Head of caudate nucleus (tissue), 42 donors: ENCODE measurements at places on chromosomes 3 and 15.

DNA sequence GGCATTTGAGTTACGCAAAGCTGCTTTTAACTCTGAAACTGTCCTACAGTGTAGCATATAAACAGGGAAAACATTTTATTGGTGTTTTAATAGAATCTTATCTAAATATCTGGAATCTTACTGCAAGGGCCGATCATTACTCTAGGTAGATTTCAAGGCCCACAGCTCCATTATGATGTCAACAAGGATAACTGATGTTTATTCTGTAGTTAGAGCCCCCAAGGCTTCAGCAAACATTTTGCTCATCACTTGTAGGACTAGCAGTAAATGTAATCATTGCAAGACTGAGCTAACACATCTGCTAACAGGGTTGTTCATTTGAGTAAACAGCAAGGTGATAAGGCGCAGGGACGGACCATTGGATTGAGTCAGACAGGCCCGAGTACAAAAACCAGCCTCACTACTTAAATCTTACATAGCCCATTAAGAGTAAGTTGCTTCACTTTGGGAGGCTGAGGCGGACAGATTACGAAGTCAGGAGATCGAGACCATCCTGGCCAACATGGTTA lies 332.5 kb upstream of the TPRG1 start:
- no peak for DNase-seq

DNA sequence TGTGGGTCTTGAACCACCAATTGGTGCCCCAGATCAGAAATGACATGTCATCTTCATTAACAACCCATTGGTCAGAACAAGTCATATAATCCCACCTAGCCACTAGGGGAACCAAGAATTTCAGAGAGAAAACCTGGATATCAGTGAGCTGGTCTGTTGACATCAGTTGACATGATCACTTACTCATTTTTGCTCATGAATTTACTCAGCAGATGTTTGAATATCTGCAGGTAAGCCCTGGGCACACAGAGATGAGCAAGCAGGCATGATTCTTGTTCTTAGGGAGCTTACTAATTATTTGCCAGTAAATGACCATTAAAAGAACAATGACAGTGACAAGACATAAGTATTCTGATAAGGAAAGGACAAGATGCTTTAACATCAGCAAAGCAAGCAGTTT lies 64.3 kb upstream of the PLCL2 start:
- DNase-seq: no peak

GRCh38 chr15:91368611-91369010 lies 268.6 kb downstream of the SV2B start:
- no peak for DNase-seq

GRCh38 chr3:127753898-127754410 lies 68.4 kb downstream of the MGLL start:
- no peak for DNase-seq

DNA sequence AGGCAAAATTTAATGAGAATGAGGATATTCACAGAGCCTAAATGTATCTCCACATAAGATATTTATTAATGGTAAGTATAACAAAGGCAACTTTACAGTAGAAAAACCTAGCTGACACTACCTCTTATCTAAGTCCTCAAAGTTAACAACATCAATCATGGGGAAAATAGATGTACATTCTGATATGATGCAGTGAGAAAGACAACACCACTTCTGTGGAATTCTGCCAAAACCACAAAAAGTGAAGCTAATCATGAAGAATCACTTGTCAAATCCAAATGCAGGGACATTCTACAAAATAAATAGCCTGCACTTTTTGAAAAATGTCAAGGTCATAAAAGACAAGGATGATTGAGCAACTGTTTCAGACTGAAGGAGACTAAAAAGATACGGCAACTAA lies 27.5 kb upstream of the EOMES start:
- no peak for DNase-seq

- DNase-seq: no peak
These were observed 31.9 kb downstream of the CMTM7 start for GRCh38 chr3:32423534-32423933.

- DNase-seq: no peak
These were observed 90.2 kb downstream of the NTRK3 start for GRCh38 chr15:88166082-88166993.

DNA sequence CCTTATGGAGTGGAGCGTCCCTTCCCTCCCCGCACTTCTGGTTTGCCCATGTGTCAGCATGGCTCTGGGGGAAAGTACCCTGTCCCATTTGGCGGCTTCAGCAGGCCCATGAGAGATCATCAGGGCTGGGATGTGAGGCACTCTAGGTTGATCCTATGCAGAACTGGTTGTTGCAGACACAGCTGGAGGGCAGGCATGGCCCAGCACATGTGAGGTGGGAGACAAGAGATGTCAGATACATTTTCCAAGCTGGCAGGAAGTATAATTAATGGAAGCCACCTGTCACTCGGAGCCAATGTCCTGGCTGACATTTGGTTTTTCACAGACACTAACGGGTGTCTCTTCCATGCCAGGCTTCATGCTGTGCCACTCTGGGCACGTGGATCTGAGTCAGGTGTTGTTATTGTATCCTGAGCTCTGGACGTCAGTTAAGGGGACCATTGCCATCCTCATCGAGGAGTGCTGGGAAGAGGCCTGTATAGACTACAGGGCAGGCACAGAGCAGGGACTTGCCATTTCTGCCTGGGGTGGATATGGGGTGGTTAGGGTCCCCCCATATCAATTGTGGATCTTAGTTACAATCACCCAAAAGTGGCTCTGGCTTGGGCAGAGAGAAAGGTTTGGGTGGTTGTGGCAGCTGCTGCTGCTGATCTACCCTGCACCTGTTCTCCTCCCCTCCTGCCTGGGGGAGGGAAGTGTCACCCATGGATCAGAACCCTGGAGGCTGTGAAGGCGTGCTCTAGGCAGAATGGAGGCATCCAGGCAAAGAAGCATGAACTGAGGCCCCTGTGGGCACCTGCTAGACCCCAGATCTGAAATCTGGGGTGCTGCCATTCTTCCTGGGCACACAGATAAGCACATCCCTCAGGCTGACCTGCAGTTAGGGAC lies 140.7 kb downstream of the FBLN2 start:
- no peak for DNase-seq

- no peak for DNase-seq
These were observed 32.9 kb downstream of the MEGF11 start for GRCh38 chr15:66220601-66221000.

DNA sequence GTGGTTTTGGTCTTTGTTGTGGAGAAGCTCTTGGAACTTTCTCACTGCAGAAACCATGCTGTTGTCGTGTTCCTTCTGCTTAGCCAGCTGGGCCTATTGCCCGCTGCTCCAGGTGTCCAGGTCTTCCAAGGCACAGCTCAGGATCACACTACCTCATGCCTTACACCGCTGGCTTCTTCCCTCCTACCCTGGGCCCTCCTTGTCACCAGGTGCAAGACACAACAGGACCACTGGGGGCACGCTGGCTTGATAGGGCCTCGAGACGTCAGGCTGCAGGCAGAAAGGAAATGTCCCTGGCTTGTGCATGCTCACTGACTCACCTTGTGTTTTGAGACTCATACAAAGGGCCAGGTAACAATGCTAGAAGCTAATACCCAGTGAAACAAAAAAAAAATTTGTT lies 32.3 kb downstream of the PAQR9 start:
- no peak for DNase-seq

DNA sequence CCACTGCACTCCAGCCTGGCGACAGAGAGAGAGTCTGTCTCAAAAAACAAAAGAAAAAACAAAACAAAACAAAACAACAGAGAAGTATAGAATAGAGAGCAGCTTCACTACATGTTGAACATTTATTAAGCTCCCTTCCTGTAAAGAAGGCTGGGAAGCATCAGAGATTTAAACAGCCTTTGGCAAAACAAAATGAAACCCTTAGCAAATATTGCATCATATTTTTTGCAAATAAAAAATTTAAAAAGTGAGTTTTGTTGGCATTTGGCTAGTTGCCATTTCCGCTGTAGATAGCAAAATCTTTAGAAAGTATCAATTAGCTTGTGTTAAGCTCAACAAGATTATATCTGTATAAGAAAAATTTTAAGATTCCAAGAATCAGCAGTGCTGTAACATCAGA lies 151.2 kb downstream of the SERPINI1 start:
- DNase-seq: no peak

GRCh38 chr15:31389576-31389975 lies 62.9 kb downstream of the KLF13 start:
- no peak for DNase-seq

DNA sequence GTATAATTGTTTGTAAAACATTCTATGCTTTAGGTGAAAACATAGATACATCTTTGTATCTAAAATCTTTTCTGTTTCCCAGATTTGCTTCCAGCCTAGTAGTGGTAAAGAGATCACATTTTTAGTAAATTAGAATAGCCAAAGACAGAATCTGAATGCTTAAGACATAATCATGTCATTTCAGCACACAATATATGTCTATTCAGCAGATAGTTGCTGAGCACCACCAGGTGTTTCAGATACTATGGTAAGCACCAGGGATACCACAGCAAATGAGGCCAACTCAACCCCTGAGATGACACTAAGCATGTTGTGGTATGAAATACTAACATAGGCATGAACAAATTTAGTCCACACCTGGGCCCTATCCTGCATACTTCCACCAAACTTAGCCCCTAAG lies 195.2 kb upstream of the SOX14 start:
- DNase-seq: no peak

GRCh38 chr15:36814105-36814504 lies 234.7 kb downstream of the CDIN1 start:
- DNase-seq: no peak

GRCh38 chr3:85584779-85585356 lies 626.1 kb downstream of the CADM2 start:
- no peak for DNase-seq

GRCh38 chr3:11720917-11721411 lies 77.2 kb upstream of the VGLL4 start:
- DNase-seq: no peak

DNA sequence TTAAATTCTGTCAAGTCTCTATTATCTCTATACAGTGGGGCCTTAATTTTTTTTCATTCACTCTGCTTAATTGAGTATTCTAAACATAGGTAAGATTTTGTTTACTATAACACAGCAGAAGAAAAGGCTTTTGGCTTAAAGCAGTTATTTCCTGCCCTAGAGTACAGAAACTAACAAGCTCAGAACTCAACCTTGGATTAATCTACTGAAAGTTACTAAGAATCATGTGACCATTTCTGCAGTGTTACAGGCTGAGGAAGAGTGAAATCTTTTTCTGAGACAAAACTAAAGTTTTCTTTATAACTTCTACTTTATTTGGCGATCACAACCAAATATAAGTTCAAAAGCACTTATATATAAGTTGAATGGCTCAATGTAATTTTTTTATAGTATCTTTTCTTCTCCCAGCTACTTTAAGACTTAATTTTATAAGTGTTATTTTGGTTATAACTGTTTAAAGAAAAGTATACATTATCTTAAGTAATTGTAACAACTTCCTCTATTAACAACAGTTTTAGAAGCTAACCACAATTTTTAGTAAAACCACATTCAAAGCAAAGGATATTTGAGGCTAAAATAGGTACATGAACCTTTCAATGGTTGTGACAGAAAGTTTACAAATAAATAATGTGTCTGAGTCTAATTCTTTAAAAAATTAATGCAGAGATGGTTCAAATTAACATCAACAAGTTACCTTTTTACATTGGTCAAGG lies 240.6 kb upstream of the NAALADL2 start:
- no peak for DNase-seq

DNA sequence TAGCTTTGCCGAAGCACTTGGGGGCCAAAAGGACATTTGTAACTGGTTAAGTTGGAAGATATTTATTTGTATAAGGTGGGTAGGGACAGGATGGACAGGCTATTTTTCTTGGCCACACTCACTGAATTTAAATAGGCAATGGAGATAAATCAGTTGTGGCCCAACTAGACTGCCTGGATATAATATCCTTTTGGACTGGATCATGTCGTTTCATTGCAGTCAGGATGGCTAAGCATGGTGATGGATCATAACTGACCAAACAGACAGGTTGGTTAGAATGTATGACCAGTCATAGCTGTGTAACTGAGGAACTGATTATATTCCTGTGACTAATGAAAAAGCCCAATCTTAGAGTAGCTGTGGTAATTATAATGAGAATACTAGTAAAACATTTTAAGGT lies 284.0 kb downstream of the LPP start:
- DNase-seq: no peak

- DNase-seq: no peak
These were observed 56.2 kb upstream of the SLC6A6 start for GRCh38 chr3:14346191-14346590.

- no peak for DNase-seq
These were observed 89.4 kb downstream of the RPLP1 start for GRCh38 chr15:69542028-69542427.

DNA sequence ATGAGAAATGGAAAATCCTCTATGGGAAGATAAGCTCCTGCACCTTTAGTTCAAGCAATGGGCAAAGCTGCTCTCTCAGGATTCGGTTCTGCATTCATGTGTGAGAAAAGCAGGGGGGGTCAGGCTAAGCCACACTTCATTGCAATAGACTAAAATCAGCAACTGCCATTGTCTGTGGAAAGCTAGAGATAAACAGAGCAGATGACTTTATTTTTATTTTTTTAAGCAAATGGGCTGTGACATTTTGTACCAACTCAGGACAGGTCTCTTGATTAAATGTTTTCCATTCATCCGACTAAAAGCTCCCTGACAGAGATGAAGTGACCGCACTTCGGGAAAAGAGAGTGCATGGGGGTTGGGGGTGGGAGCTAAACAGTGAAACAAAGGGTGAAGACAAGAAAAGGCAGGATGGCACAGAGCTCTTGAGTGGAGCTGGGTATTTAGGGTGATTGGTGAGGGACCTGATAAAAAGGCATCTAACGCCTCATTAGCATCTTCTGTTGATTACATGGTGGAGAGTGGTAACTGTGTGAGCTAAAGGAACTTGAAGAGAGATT lies 987.4 kb downstream of the TUSC7 start:
- no peak for DNase-seq

GRCh38 chr3:46416125-46416810 lies 9.2 kb downstream of the CCRL2 start:
- no peak for DNase-seq

GRCh38 chr3:23623844-23624243 lies 181.9 kb upstream of the UBE2E1 start:
- DNase-seq: no peak

DNA sequence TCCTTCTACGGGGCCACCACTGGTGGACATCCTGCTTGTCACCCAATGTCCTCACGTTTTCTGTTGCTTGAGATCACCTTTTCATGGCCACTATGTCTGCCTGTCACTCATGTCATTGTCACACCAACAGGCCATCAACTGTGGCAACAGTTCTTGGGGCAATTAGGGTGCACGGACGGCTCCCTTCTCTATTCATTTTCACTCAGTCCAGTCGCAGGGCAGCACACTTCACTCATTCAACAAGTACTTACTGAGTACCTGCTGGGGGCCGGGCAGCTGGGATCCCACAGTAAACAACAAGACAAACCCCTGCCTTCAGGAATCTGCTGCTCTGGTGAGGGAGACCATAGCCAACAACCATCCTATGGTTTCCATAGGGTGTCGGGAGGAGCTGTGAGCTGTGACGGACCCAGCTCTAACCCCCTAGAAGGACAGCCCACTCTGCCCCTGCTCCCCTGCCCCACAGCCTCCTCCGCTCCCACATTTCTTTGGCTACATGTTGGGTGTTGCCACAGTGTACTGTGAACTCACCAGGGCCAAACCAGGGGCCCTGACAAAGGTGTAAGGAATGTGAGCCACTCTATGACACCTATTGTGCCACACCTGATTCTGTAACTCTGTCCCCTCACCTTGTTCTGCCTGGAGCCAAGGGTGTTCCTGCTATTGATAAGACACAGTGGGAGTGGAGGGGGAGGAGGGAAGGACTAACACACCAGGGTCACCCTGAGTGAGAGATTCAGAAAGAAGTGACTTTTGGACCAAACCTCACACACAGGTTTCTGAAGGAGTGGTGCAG lies 1.9 kb downstream of the VILL start:
- DNase-seq: no peak
